IPS DF 19.7 (cell line): ENCODE measurements at places on chromosomes 12 and 14.

DNA sequence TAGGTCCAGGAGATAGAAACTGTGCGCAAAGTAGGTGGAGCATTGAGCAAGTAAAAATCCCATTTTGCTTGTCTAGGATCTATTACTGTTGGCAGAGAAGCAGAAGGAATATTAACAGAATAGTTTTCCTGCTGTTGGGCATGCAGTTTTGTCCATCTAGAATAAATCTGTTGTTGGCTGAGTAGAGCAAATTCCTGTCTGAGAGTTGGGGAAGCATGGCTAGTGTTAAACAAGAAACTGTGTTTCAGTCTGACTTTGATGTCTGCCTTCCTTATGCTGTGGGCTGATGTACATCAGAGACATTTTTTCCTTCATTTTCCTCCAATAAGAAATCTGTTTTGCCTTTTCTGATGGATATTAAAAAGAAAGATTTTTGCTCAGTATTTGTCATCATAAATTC is 98.2 kb downstream of the RAD52 start:
- DNase-seq = no peak

DNA sequence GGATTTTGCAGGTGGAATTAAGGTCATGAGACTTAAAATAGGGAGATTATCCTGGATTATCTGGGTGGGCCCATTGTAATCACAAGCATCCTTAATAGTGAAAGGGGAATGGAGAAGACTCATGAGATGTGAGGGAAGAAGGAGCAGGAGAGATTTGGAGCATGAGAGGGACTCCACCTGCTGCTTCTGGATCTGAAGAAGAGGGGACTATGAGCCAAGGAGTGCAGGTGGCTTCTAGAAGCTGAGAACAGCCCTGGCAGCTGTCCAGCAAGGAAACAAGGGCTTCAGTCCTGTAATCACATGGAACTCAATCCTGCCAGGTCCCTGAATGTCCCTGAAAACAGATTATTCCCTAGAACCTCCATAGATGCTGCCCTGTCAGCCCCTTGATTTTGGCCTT is 67.8 kb downstream of the PELI2 start:
- no peak for DNase-seq

- no peak for DNase-seq
Measured at GRCh38 chr12:109329686-109330085, 18.0 kb upstream of the MYO1H start.

GRCh38 chr14:33484264-33484663 is 466.6 kb downstream of the EGLN3 start:
- DNase-seq = no peak

DNA sequence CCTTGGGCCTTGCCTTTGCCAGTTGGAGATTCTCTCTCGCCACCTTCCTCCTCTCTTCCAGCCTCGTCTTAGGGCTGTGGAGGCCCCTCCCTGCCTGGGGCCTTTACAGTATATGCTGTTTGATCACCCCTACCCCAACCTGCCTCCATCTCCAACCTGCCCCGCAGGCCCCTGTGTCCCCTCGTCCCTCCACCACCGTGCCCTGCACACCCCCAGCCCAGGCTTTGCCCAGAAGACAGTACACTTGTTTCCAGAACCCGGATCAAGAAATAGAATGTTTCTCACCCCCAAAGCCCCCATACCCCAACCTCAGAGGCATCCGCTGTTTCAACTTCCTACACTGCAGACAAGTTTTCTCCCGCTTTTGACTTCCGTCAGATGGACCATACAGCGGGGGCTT is 202.3 kb upstream of the C14orf180 start:
- no peak for DNase-seq

DNA sequence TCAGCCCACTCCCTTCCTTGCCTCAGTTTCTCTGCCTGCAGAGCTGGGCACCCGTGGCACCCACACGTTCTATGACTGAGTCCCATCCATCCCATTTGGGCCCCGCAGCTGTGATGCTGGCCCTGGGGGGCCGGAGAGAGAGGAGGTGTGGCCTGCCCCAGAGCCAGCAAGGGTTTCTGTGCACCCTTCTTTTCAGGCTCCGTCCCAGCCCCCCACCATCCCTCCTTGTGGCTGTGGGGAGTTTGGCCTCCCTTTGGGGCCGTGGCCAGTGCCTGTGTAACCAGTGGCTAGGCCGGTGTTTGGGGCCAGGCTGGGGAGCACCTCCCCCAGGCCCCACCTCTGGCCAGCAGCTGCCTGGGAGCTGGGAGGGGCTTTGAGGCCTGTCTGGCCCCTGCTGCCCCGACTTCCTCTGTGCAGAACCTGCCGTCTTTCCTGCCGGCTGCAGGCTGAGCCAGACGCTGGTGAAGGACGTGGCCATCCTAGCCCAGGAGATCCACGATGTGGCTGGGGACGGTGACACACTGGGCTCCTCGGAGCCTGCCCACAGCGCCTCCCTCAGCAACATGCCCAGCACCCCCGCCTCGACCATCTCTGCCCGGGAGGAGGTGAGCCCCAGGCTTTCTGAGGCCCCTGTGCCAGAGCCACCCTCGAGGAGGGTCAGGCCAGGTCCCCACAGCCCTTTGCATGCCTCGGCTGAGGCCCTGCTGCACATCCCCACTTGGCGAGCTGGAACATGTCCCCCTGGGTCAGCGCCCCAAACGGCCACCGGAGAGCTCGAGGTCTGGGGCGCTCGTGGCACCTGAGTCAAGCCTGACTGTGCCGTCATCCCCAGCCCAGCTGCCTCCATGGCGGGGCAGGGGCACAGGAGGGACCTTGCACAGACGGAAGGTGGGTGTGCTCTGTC is 27.7 kb downstream of the CEP170B start:
- no peak for DNase-seq

GRCh38 chr12:92193846-92194245 is 48.2 kb upstream of the BTG1 start:
- no peak for DNase-seq

DNA sequence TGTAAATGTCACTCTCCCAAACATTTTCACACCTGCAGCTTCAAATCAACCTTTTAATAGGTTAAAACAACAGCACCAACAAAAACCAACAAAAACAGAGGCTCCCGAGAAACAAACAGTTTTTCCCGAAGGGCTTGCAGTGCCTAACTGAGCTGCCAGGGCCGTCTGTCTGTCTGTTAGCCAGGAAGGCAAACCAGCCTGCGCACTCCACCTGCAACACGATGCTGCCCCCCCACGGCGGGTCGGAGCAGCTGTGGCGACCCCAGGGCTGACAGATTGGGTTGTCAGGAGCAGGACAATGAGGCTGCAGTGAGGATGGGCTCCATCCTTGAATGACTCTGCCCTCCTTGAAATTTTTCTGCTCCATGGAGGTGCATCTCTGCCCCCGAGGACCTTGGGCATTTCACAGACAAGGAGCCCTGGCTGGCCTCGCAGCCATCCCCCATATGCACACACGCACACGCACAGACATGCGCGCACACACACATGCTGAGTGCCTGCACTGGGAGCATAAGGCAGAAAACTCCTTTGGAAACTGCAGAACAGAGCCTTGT is 2.6 kb downstream of the RTL1 start:
- peak; percentile 42 for DNase-seq

- DNase-seq = no peak
Measured at GRCh38 chr12:46977871-46978375, 101.5 kb upstream of the PCED1B start.

DNA sequence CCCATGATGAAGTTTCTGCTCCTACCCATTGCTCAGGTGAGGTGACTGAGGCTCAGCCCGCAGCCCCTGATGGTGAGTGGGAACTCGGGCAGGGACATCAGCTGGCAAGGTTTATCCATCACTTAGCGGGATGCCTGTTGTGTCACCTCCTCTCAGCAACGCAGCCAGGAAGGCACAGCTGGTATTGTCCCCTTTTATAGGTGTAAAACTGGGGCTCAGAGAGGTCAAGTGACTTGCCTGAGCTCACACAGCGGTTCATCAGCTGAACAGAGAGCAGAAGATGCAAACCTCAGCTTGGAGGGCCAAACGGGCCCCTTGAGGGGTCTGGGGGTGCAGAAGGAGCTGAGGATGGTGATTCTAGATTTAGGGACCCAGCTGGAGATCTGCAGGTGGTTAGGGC is 143.6 kb downstream of the PHETA1 start:
- DNase-seq = no peak

DNA sequence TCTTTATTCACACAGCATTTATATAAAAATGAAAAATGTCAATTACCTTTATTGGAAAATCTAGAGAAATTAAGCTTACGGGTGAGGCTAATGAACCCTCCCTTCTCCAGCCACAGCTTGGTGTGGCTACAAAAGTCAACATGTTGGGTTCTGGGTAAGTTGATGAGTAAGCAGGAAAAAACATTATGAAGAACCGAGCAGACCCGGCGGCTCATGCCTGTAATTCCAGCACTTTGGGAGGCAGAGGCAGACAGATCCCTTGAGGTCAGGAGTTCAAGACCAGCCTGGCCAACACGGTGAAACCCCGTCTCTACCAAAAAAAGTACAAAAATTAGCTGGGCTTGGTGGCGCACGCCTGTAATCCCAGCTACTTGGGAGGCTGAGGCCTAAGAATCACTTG is 10.9 kb downstream of the NAA25 start:
- DNase-seq = no peak

GRCh38 chr12:32334371-32334777 is 65.0 kb upstream of the FGD4 start:
- no peak for DNase-seq

GRCh38 chr12:29743801-29744200 is 39.9 kb downstream of the TMTC1 start:
- no peak for DNase-seq

GRCh38 chr12:88393017-88393767 is 187.1 kb downstream of the KITLG start:
- peak; percentile 35 for DNase-seq

GRCh38 chr14:73809391-73809790 is 42.2 kb upstream of the PTGR2 start:
- DNase-seq = no peak
